Skeletal muscle cell (primary cell): ENCODE measurements at places on chromosomes 16 and 17.

DNA sequence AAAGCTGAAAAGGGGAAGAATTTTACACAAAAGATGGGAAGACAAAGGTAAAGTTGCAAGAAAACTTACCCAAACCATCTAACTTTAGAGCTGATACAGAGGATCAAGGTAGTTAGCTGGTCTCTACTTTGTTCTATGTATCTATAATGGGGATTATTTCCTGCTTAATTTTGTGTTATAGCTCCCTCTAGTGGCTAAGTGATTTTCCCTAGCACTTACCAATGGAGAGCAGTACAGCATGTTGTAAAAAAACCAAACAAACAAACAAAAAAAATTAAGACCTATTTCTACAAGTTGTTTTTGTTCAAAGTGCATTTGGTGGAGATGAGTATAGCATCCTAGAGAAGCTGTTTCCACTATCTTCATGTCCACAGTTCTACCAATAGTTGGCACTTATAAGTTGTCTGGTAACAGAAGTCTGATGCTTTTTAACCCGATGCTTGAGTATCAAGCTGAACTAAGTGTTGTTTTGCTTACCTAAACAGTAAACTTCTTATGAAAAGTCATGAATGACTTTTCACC, 7.5 kb downstream of the SRSF1 start:
- DNase-seq = no peak

GRCh38 chr17:57881143-57881542, 31.3 kb upstream of the MRPS23 start:
- no peak for DNase-seq

DNA sequence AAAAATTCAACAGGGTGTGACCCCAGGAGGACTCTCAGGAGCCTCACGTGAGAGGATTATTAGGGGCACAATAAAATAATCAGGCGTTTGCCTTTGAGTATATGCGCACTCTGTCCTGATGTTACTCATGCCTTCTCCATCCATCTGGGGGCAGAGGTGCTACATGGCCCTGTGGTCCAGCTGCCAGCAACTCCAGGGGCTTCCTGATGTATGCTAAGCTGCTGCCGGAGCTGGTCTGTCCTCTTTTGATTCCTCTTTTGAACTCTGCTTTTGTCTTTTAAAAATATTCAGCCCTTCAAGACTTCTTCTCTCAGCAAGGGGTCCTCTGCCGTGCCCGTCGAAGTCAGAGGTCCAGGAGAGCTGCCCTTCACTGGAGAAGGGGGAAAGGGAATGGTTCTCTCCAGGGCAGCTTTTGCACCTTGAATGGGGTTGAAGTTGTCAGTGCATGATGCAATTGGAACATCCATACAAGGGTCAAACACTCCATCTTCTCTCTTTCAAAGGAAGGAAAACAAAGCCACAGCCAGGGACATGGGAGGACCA, 431.4 kb downstream of the SHISA9 start:
- DNase-seq = no peak

GRCh38 chr17:78442648-78443218, 64.3 kb downstream of the PGS1 start:
- DNase-seq = no peak

DNA sequence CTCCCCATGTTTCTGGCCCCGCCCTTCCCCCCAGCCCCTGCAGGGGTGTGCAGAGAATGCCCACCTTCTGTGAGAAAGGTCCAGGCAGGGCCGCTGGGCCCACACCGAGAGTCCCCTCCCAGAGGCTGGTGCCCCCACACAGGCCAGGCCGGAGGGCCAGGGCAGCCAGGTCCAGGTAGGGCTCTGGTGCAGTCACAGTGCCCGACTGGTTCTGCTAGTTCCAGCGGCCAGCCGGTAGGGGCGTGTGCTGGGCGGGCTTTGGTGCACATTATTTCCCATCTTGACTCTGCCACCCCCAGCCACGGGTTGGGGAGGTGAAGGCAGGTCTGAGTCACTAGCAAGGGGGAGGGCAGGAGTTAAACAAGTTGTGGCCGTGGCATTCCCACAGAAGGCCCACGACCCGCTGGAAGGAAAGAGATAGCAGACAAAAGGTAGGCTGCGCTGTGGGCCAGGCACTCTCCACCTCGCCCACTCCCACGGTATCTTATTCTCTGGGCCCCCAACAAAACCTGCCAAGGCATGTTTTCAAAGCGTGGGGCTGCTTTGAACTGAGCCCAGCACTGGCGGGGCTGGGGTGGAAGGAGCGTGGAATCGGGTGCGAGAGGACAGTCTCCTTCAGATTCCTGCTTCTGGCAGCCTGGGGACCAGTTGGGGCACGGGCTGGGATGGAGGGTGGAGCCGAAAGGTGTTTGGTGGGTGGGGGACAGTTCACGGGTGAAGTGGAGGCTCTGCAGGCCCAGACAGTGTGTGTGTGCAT, 1.9 kb downstream of the EPN3 start:
- no peak for DNase-seq
